ENCODE measurements at places on chromosomes 3 and 15.
A peak's percentile ranks its signal among the peaks of the same experiment; 100 is the strongest.

DNA sequence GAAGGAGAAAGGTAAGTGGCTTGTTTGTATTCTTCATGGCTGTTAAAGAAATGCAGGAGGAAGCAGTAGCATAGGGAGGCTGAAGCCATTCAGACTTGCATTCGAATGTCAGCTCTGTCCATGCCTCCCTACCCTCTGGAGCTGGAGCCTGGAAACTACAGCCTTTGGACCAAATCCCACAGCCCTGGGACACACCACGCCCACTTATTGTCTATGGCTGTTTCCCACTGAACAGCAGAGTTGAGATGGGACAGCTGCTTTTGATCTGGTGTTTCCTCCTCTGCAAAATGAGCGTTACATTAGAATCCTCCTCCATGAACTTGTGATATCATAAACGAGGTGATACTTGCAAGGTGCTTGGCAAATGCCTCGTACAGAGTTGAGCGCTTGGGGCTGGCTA, 3.6 kb downstream of the FAM107A start:
- DNase-seq: no peak

- no peak for DNase-seq
Observed at GRCh38 chr15:25705433-25706115, 157.6 kb downstream of the ATP10A start.

DNA sequence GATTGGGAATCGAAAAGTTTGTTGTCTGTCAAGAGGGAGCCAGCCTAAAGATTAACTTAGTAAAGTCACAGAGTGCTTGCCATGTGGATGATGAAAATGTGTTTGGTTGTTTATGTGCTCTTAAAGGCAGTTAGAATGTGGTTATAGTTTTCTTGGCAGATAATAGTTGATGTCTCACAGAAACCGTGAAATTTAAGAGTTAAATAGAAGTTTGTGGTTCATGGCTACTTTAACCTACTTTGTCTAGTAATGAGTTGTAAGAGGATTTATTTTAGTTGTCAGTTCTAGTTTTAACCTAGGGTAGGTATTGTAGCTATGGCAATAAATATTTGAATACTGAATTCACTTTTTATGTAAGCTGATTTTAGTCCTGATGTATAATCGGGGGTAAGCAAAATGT, 36.4 kb upstream of the EIF3J start:
- no peak for DNase-seq

DNA sequence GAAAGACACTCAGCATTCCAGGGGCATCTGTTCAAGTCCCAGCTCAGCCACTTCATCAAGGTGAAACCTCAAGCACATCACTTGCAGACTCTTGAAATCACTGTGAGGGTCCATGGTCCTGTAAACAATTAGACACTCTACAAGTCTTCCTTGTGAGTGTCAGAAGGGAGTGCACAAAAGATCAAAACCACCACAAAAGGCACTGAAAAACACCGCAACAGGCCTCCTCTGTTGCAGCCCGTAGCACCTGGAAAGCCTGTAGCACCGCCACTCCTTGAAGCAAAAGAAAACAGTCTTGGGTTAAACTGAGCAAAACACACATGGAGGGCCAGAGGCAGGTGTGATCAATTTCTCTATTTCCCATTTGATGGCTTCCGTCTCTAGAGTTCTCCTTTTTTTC, 63.8 kb upstream of the SNRK start:
- no peak for DNase-seq

DNA sequence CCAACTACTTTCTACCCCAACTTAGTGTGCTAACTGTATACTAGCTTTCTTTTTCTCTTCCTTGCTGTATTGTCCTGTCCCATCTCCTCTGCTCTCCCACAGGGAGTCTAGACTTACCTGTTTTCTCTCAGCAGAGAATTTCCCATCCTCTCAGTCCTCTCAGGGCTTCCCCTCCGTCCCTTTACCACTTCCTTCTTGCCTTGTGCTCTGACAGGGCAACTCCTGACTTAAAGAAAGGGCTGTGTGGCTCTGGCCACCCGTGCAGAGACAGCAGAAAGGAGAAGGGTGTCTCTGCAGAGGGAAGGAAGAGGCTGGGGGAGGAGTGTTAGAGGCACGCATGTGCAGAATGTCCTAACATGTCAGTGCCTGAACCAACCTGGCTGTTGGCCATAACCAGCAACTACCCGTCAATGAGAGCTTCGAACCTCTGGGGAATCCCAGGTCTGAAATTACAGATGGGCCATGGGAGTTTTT, at the start of gene GCSAM:
Gene GCSAM, minus strand, starts transcription at position 274 of the 474 bp plus-strand sequence. Its CDS starts 128 bp downstream, at position 146.
- peak; percentile 58 for DNase-seq

- no peak for DNase-seq
Observed at GRCh38 chr15:63063877-63064409, 21.4 kb downstream of the TPM1 start.

DNA sequence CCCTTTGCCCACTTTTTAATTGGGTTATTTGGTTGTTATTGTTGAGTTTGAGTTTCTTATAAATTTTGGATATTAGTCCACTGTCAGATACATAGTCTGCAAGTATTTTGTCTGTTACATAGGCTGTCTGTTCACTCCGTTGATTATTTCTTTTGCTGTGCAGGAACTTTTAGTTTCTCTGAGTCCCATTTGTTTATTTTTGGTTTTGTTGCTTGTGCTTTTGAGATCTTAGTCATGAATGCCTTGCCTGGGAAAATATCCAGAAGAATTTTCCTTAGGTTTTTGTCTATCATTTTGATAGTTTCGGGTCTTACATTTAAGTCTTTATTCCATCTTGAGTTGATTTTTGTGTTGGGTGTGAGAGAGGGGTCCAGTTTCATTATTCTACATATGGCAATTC, 254.5 kb downstream of the NLGN1 start:
- no peak for DNase-seq

DNA sequence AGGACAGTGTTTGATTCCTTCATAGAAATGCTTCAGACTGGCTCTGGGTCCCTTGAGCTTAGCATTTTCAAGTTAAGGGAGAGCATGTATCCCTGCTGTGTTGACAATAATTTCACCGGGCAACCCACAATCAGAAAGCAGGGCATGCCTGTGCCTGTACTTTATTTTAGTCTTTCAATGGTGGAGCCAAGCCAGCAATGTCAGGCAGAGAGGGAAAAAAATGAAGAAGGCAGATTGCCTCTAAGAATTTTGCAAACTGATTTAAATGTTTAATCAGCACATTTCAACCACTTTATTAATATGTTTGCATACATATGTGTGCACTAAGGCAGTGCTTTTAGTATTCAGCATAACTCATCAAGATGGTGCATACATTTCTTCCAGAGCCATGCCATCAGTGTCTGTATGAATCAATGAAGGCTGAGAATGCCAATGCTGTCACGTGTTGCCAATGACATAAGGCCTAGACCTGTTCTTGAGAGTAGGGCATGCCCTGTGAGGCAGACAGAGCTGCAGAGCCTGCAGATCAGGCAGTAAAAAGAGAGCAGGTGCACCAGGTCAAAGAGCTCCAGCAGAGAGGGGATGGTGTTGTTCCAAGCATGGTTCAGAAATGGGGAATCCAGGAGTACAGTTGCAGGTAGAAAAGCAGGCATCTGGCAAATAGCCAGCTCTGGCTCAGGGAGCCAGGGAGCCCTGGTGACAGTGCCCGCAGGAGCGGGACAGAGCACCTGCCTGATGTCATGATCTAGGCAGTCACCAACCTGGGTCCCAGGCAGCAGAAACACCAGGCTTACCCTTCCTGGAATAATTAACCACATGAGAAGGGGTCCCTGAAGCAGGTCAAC, 508.5 kb downstream of the GABRG3 start:
- DNase-seq: no peak

- DNase-seq: no peak
Observed at GRCh38 chr3:24017305-24017704, 72.2 kb downstream of the NR1D2 start.

DNA sequence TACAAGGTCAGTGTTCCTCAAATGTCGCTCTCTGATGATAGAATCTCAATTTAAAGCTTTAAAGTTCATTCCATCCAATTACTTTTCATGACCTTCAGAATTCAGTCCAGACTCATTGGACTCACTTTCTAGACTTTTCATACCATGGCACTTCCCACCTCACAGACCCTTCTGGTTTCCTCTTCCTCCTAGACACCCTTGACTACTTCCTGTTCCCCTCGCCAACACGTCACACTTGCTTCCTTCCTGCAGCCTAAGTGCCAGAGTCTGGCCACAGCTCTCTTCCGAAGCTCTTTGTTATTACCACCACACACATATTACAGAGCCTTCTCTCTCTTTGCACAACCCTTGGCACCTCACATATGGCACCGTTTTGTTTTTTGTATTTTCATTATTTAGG, 59.1 kb upstream of the UMPS start:
- DNase-seq: peak; percentile 58

GRCh38 chr15:34942363-34942762, 27.2 kb downstream of the AQR start:
- DNase-seq: no peak

DNA sequence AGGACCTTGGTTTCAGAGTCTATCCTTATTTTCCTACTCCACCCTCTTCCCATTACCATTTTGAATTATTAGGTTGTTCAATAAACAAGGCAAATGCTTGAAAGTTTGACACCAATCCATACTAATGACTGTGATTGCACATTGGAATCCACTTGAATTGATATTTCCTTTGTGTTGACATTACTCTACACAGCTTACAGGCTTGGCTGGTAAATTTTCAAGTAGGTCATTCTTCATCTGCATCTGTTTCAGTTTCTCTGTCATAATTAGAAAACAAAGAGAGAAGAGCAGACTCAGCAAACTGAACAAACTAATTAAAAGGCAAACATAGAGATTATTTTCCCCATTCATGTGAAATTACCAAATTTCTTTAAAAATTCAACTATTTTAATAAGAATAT, 732.9 kb upstream of the BCHE start:
- DNase-seq: no peak

DNA sequence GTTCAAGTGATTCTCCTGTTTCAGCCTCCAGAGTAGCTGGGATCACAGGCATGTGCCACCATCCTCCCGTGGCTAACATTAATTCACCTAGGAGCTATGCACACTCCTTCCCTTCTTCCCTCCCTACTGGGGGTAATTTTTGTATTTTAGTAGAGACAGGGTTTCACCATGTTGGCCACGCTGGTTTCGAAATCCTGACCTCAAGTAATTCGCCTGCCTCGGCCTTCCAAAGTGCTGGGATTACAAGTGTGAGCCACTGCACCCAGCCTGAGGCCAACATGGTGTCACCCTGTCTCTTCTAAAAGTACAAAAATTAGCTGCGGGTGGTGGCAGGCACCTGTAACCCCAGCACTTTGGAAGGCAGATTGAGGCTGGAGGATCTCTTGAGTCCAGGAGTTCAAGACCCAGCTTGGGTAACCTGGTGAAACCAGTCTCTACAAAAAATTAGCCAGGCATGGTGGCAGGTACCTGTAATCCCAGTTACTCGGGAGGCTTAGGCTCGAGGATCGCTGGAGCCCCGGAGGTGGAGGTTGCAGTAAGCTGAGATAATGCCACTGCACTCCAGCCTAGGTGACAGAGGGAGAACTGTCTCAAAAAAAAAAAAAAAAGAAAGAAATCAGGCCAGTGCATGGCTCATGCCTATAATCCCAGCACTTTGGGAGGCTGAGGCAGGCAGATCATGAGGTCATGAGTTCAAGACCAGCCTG, 6.1 kb downstream of the RNU5B-1 start:
- no peak for DNase-seq
